Activated CD4-positive, CD25-positive, alpha-beta regulatory T cell (primary cell): ENCODE measurements at places on chromosomes 11 and 22.

GRCh38 chr22:43587574-43587973 lies 175.8 kb downstream of the MPPED1 start:
- DNase-seq = no peak

- no peak for DNase-seq
Observed at GRCh38 chr22:35903571-35904335, 124.9 kb downstream of the RBFOX2 start.

DNA sequence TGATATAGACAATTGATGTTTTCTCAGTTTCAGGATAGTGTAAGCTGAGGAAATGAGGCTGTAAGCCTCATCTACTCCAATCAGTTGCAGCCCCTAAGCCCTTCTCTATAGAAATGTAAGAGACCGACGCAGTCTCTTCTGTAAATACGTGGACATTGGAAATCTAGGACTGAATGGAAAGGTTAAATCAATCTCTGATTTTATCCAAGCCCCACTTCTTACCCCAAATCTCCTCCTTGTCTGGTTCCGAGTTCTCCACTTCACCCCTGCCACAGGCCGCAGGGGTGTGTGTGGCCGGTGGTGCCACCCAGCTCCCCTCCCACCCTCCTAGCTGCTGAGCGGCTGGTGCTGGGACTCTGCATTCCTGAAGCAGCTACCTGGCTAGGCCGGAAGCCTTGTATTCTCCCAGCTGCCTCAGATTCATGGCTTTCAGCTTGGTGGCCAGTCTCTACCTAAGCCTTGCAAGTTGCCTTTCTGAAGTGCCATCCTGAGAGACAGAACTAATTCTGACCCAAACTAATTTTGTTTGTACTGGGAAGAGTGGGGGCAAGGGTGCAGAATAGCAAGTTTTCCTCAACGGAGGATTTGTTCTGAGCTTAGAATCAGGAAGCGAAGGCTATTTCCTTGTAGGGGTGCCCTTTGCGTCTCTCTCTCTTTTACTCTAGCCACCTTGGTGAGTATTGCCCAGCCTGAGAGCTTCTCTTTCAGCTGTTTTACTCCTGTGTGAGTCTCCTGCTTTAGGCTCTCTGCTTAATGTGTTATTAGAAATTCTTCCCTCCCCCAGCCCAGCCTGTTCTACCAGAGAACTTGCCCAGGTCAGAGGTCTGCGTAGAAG lies 749 bp downstream of the VWA5A start:
- no peak for DNase-seq

DNA sequence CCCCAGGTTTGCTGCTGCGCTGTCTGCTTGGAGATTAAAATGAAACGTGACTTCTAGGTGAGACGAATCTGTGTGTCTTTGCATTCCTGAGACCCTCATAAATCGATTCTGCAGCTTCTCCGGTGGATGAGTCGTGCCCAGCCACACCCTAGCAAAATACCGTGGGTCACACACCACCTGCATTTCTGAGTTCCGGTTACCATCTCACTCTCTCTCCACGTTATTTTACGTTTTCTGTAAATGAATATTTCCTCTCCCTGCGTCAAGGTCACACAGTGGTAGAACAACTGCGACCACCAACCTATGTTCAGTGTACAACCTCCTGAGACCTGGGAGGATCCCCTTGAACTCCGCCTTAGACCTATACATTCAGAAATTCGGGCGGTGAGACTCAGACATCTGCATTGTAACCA lies 1.1 kb downstream of the YWHAH start:
- DNase-seq = no peak

GRCh38 chr11:71936825-71937224 lies 8.0 kb downstream of the RNF121 start:
- no peak for DNase-seq

GRCh38 chr11:120086651-120087050 lies 51.3 kb downstream of the TRIM29 start:
- DNase-seq = no peak

- DNase-seq = no peak
Observed at GRCh38 chr22:29734406-29734805, 14.6 kb downstream of the CABP7 start.

DNA sequence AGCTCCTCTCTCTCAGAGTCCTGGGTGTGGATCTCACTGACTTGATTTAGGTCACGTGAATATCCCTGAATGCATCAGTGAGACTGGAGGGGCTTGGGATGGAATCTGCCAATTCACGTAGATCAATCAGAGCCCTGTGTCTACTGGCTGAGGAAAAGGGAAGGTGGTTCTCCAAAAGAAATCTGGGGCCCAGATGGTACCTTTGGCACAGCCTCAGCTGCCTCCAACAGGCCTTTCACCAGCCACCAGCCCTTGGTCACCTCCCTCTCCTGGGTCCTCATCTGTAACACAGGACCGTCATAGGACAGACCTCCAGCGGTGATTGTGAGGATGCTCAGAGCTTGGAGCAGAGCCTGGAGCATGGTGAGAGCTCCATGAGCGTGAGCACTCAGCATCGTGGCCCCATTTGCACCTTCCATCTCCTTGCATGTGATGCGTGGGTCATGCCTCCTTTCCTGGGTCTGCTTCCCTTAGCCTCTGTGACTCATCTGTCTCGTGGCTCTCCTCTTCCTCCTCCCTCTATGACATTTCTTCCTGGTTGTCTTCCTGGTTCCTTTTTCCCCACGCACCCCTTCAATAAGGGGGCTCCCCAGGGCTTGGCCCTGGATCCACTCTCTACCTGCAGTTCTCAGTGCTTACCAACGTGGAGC lies 7.5 kb upstream of the MIEF1 start:
- no peak for DNase-seq

DNA sequence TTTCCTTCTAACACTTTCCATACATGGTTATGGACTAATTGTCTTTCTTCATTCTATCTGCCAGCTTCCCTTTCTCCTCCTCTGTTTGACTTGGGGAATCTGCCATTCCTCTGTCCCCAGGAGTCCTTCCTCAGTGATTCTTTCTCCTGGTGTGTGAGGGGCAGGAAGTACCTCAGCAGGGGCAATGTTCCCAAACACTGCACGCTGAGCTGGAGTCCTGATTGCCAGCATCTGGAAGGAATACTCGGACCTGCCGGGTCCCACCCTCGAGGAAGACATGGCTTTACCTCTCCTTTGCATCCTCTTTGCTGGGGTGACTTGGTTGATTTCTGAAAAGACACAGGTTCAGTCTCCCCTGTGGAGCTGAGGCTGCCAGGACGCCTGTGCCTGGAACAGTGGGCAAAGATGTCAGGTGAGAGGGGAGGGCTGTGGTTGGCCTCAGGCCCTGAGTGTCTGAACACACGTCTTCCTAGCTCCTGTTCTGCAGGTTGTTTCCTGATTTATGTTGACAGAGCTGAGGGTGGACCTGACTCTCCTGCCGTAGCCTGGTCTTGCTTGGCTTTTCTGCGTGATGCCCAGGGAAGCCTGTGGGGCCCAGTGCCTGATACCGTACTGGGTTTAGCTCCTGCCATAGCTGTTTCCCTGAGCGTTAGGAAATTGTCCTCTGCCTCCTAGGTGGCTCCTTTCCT lies 4.3 kb downstream of the COX8A start:
- DNase-seq = no peak

DNA sequence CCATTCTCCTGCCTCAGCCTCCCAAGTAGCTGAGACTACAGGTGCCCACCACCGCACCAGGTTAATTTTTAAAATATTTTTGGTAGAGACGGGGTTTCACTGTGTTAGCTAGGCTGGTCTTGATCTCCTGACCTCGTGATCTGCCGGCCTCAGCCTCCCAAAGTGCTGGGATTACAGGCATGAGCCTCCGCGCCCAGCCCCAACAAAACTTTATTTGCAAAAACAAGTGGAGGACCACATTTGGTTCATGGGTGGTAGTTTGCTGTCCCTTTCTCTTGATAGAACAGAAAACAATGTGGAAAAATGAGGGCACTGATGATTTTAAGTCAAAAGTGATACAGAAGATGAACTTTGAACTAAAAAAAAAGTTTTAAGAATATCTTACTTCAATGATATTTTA lies 121.8 kb upstream of the SERPIND1 start:
- DNase-seq = no peak

- DNase-seq = no peak
Observed at GRCh38 chr22:25569983-25570382, 5.5 kb downstream of the GRK3 start.

DNA sequence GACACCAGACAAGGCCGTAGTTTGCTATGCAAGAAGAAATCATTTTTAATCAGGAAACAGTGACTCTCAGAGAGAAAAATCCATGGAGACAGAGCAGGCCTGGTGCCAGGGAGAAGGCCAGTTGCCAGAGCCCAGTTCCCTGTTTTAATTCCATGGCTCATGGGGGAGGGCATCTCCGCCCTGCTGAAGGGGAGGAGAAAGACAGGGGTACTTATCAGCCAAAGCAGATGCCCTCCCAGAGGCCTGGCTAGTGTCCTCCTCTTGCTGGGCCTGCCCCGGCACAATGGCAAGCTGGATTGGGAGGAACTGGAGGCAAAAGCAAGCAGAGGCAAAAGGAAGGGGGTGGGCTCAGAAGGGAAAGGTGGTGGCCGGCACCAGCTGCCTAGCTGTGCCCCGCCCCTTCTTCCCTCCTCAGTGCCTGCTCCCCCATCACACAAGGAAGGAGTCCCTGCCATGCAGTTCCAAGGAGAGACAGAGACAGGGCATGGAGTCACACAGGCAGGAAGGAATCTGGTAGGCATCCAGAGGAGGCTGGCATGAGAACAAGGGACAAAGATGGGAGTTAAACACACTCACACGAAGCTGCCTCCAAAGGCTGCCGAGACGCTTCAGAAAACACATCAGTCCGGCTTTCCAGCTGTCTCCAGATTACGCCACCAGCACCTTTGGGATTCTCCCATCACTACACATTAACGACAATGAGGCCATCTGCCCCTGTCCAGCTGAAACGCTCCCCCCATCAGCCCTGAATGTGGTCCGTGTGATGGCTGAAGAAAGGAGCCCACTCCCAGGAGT lies 591.8 kb downstream of the BUD13 start:
- DNase-seq = no peak

DNA sequence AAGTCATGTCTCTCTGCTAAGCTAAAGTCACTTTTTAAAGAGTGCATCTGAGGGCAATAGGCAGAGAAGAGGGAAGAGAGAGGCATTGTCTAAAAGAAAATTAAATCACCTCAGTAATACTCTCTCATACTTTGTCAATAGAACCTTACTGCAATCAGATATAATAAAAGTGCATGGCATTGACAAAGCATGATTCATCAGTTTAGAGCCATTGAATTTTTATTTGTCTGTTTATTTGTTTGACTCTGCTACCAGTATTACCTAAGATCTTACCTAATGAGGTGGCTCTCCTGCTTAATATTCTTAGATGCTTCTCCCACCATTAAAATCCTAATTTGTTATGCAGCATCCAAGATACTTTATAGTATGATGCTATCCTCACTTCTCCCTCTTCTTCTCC lies 209.0 kb downstream of the PGR start:
- no peak for DNase-seq

DNA sequence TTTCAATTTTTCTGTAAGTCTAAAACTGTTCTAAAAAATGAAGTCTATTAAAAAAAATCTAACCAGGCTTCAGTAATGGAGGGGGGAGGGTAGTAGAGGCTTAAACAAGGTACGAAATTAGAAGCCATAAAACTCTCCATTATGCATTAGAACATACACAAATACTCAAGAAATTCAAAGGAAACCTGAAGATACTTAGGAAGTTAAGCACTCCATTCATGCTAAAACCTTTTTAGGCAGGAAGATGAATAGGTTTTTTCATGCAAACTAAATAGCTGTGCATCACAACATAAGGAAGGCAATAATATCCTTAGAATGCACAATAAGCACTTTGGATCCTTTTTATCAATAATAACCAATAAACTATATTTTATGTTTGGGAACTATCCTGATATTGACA lies 2.4 kb downstream of the RAB6A start:
- DNase-seq = no peak

GRCh38 chr11:831118-831864 lies 1.5 kb upstream of the CD151 start:
- DNase-seq = no peak

DNA sequence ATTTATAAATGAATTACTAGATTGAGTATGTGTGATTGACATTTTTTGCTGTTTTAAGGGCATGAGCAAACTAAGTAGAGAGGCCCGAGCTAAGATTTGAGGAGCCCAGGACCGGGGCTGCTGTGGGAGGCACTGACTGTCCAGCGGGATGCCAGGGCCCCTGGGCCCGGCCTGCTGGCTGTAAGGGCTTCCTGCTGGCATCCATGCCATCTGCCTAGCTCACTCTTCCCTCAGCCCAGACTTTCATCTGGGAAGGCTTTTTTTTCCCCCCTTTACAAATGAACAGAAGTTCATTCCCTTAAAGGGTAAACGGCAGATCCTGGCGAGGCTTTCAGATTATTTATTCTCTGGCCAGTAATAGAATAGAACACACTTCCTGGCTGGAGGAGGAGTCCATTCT lies 16.0 kb upstream of the TP53I11 start:
- DNase-seq = no peak

DNA sequence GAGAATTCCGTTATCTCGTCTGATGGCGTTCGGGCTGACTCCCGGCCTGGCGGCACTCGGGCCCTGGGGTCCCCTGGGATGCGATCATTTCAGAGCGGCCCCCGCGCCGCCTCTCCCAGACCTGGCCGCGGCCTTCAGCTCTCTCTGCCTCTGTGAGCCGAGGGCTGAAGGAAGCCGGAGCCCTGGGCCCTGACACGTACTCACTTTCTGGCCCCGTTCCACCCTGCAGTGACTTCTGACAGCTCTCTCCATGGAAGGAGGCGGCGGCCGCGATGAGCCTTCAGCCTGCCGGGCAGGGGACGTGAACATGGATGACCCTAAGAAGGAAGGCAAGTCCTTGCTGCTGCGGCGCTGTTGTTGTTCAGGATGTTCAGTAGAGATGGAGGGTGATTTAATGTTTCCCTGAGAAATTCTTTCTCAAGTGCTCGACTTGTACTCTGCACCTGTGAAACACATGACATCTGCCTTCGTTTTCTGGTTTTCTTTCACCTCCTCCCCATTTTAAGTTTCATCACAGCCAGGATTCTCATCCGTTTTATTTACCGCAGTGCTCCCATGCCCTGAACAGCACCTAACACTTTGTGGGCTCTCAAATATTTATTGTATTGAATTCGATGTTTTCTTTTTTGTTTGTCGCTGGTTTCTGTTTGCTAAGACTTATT lies 612 bp downstream of the GTSE1 start:
- no peak for DNase-seq

GRCh38 chr11:72418834-72419560 lies 15.3 kb downstream of the CLPB start:
- DNase-seq = no peak

- DNase-seq = no peak
Observed at GRCh38 chr11:30279796-30280195, 43.1 kb upstream of the ARL14EP start.

- DNase-seq = no peak
Observed at GRCh38 chr11:12166299-12167060, 56.1 kb downstream of the MICAL2 start.

DNA sequence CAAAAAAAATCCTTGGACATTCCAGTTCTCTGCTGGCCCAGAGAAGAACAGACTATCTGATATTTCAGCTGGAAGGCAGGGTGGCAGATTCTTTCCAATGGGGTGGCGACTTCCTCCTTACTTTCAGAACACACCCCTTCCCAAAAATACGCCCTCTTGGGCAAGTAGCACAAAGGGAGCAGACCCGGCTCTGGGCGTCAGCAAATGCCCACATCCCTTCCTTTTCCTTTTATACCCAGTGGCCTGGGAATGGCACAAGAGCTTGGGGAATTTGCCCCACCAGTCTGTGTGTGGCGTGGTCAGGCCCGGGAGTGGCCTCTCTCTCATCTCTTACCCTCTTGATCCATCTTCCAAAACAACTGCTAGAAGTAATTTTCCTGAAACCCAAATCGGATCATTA lies 33.0 kb upstream of the NUP160 start:
- DNase-seq = no peak
